ENCODE measurements at places on chromosomes 7 and 10. TPM values are rescaled to one million over a fixed set of nuclear protein-coding genes. Genes with fewer than 3 reads are reported as not detected.

DNA sequence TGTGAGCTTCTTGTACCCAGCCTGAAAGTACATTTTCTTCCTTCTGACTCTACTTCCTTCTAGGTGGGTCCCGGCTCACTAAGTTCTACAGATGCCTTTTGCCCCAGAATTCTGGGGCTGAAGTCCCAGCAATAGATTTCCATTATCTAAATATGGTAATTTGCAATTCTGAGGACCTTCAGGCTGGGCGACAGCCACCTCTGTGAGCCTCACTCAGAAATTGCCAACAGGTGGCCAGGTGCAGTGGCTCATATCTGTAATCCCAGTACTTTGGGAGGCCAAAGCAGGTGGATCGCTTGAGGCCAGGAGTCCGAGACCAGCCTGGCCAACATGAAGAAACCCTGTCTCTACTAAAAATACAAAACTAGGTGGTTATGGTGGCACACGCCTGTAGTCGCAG, 23.7 kb downstream of the CREM start:
- DNase-seq, result no peak

DNA sequence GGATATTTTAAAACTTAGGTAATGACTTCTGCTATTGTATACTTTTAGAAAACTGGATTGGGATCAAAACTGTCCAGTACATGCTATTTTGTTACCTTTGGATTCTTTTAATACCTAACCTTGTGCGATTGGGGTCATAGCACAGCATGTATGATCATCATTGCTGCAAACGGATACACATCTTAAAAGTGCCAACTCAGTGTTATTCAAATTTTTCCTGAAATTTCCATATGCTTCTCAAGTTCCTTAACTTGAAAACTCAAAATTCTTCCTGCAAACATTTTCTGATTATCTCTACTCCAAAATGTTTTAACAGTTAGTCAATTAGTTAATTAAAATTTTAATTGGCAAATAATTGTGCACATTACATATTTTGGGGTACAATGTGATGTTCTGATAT, 147.5 kb downstream of the PCDH15 start:
- no peak for DNase-seq

DNA sequence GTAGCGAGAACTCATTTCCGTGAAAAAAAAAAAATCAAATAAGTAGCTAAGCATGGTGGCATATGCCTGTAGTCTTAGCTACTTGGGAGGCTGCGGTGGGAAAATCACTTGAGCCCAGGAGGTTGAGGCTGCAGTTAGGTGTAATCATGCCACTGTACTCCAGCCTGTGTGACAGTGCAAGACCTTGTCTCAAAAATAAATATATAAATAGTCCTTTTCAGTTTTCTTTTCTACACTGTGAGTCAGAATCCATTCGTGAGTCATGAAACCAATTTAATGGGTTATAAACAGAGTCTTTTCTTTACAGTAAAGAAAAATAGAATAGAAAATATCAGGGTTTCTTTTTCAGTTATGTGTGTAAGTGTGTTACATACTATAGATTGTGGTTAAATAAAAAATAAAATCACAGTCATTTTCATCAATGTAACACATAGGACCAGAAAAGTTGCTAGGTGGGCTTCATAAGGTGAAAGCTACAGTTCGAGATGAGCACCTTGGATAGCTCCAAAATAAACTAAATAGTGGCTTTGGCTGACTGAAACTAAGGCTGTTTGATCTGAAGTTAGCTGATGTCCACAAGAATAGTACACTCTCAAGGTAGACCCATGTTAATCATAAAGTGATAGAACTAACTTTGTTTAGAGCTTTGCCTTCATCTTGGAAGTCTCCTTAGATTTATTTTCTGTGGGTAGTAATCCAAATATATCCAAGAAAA, 781.1 kb downstream of the GATA3 start:
- no peak for DNase-seq

- no peak for DNase-seq
Observed at GRCh38 chr7:31892099-31892829, 177.9 kb downstream of the PDE1C start.

- DNase-seq, result no peak
Observed at GRCh38 chr10:48232717-48233447, 41.6 kb downstream of the FRMPD2 start.

Gene IKZF1
- 2.4 TPM for total RNA-seq
